ENCODE measurements at places on chromosomes 7 and 10.

- no peak for DNase-seq
These were observed 177.0 kb downstream of the PRKAG2 start for GRCh38 chr7:151699928-151700319.

- no peak for DNase-seq
These were observed 33.9 kb upstream of the PROSER2 start for GRCh38 chr10:11789306-11789705.

DNA sequence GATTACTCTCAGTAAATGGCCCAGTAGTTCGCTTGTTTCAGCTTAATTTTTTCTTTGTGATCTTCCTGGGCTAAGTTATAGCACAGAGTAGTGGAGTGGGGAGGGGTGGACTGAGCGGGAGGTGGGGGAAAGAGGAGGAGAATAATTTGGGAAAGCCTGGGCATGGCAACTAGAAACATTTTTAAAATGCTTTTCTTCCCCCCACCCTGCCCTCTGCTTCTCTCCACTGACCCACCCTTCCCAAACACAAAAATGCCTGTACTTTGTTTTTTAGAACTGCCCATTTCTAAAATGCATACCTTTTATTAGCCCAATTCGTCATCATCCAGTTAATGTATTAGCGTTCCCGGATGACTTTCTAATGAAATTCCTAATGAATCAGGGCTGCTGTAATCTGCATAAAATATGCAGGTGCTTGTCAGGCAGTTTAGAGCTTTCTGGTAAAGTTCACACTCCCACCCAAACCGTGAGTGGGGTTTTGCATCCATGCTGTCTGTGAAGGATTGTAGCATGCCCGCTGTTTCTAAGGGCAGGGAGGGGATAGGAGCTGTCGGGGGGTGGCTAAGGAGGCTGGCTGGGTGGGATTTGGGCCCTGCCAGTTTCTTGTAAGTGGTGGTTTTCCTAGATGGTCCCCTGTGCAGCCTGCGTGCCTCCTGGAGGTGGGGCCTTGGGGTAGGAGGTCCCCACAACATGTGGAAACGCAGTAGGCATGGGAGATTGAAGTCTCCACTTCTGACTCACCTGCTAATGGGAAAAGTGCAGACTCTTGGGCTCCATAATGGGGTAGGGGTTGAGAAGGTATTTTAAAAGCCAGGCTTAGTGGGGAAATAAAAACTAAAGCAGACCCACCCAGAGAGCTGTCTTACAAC, 190.3 kb downstream of the TCF7L2 start:
- DNase-seq: no peak

GRCh38 chr7:155533120-155533826, 13.1 kb downstream of the CNPY1 start:
- DNase-seq: no peak

- DNase-seq: no peak
These were observed 51.0 kb downstream of the CDH23 start for GRCh38 chr10:71447676-71448075.

DNA sequence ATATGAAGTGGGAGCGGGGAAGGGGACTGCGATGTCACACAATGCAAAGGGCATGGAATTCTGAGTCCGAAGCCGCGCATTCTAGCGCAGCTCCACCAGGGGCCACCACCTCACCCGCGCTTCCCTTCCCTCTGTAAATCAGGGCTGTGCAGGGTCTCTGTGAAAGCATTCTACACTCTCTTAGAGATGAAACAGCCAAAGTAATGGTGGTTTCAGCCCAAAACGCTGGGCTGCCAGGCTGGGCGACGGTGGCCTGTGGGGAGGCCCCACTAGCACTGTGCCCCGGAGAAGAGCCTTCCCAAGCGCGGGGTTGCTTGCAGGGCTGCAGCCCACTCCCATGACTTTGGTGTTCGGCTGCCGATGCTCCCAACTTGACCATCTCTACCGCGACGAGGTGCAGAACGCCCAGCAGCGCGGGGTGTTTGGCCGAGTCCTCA, 11.4 kb downstream of the ATG9B start:
- DNase-seq: no peak

GRCh38 chr7:4742051-4742573, 33.3 kb upstream of the AP5Z1 start:
- no peak for DNase-seq

DNA sequence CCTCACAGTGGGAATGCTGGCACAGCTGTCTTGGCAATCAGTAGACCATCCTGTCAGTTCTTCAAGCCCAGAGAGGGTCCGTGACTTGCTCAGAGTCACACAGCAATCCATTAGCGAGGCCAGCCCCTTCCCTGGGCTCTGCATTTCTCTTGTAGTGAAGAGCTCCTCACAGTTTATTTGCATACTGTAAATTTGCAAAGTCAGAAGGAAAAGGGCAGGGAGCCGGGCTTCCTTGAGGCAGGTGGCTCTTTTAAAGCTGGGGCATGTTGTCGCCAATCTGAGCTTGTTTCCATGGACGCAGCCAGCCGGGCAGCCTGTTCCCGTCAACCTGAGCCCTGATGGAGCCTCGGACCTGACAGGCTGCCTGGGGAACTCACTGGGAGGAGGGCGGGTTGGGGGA, 123.4 kb downstream of the CUX1 start:
- no peak for DNase-seq

DNA sequence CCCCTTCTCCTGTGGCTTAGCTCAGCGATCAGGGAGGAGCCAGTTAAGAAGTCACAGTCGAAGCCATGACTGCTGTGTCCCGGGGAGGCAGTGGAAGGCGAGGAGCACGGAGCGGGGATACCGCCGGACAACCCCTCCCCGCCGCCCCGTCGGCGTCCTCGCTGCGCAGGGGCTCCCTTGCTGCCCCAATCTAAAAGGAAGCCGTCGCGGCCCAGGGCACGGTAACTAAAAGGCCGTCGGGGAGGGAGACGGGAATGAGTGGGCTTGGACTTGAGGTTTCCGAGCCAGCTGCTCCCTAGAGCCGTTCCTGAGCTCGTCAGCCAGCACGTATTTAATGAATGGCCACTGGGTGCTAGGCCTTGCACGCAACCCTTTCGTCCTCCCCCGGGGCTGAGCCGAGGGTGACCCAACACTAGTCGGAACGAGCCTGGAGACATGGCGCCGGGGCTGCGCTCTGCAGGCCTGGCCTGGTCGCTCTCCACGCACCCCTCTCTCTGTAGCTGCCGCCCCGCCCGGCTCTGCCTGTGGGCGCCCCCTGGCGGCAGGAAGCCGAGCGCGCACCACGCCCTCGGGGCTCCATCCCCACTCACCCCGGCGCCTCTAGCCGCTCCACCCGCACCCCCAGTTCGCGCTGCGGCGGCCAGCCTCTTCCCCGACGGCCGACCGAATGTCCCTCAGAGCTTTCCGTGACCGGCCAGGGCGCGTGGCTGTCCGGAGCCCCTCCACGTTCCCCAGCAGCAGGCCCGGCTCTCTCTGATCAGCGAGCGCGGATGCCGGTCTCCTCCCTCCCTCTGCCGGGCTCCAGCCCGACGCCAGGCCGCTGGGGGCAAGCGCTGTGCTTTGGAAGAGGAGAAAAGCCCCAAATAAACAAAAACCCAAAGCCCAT, 29.3 kb upstream of the KCNK18 start:
- DNase-seq: no peak

DNA sequence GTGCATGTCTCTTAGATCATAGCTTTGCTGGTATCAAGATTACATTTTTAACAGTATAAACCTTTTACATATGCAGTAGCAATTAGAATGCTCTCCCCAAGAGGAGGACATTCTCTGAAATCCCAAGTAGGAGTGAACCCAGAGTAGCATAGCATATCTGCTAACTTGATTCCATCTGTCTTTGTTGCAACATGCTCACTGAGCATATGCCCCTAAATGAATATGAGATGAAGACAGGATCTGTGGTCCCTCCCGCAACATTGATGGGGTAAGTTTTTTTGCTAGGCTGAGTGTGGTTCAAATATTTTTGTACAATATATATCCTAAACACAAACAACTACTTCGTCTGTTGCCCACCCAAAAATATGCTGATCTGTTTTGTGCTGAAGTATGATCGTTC, 534.2 kb upstream of the C7orf33 start:
- DNase-seq: no peak

DNA sequence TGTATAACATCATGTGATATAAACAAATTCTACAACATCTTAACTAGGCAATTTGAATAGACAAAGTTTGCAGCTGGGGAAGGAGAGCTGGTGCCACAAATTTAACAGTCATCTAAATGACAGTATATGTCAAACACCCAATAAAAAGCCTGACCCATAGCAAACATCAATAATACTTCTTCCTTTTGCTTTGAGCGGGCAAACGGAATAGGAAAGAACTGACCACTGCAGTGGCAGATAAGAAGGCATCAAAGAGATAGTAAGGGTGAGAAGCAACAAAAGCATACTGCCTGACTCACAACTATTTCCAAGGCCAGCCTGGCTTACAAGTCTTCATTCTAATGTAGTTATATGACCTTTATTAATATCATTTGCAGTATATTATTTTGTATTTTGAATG, 99.9 kb downstream of the LRRN3 start:
- DNase-seq: no peak

GRCh38 chr7:34844936-34845665, 187.1 kb downstream of the NPSR1 start:
- DNase-seq: no peak

- peak; percentile 0 for DNase-seq
These were observed 140.5 kb downstream of the ARL4A start for GRCh38 chr7:12827920-12828319.

- DNase-seq: peak; percentile 7
These were observed 26.5 kb downstream of the PDE1C start for GRCh38 chr7:32043688-32044087.

DNA sequence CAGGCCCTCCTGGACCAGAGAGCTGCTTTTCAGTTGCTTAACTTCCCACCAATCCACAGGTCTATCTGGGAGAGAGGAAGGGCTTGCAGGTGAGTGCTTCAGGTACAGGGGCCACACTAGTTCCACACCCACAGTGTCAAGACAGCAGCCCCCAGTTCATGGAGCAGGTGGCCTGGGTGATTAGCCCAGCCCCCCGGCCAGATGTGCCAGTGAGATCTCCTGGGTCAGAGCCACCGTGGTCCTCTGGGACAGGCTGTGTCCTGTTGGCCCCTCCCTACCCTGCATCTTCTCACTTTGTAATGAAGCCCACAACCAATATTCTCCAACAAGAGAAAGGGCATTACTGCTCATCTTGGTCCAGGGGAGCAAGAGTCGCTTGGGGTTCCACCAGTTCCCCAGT, 30.6 kb downstream of the DRGX start:
- no peak for DNase-seq

- no peak for DNase-seq
These were observed 95.8 kb upstream of the AGBL3 start for GRCh38 chr7:134890246-134891240.

- no peak for DNase-seq
These were observed 771.7 kb downstream of the SORCS1 start for GRCh38 chr10:106392778-106393177.

- DNase-seq: no peak
These were observed 30.8 kb upstream of the NME8 start for GRCh38 chr7:37817591-37817960.

- DNase-seq: no peak
These were observed 3.6 kb upstream of the CCDC201 start for GRCh38 chr7:45876519-45876918.

GRCh38 chr7:32588657-32589056, 93.4 kb downstream of the AVL9 start:
- no peak for DNase-seq

GRCh38 chr10:113347508-113347907, 205.3 kb upstream of the HABP2 start:
- DNase-seq: no peak

DNA sequence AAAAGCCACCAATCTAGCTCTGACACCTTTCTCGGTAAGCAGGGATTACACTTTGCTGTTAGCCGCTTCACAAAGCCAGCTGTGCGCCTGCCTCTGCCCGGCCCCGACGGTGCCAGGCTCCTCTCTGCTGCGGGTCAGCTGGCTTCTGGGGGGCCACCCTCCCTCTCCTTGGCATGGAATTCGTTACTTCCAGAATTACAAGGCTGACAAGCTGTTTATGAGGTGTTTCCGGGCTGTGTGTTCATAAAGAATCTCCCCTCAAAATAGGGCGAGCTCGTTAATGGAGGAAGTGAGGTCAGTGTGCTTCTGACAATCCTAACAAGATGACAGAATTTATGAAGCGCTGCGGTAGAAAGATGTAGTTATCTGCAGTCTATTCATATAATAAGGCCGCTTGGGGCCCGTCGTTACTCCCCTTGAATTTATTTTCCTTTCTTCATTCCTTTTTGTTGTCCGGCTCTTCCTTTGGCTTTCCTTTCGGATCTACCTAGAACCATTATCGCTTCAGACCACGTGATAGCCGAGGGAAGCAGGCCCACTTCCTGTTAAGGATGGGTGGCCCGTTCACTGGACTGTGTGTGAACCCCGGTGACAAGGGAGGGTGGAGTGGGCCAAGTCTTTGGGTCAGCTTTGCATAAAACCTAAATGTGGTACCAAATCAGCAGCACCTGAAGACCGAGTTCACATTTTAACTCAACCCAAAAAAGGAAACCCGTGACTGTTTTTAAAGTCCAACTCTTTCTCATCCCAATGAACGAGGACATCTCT, 273.0 kb upstream of the YAE1 start:
- DNase-seq: no peak

GRCh38 chr10:34454590-34455261, 360.4 kb downstream of the PARD3 start:
- DNase-seq: no peak

GRCh38 chr10:72414642-72415041, 59.9 kb upstream of the DNAJB12 start:
- DNase-seq: no peak

DNA sequence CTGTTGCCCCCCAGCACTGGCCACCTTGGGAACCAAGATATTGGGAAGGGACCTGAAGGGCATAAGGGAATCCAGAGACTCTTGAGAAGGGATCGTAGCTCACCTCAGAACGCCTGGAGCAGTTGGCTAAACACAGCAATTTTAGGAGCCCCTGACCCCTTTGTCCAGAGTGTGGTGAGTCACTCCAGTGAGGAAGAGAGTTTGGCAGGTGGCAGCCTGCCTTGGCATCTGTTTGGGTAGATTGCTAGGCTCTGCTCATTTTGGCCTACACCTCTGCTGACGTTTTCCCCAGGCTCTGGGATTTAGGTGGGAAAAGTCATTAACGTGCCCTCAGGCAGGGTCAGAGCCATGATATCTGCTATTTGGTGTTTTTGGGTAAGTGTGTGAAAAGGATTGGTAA, 100.6 kb downstream of the GRB10 start:
- no peak for DNase-seq

- no peak for DNase-seq
These were observed 940.1 kb upstream of the SORCS1 start for GRCh38 chr10:108104551-108105156.

GRCh38 chr7:101426303-101427011, 63.8 kb downstream of the COL26A1 start:
- no peak for DNase-seq

DNA sequence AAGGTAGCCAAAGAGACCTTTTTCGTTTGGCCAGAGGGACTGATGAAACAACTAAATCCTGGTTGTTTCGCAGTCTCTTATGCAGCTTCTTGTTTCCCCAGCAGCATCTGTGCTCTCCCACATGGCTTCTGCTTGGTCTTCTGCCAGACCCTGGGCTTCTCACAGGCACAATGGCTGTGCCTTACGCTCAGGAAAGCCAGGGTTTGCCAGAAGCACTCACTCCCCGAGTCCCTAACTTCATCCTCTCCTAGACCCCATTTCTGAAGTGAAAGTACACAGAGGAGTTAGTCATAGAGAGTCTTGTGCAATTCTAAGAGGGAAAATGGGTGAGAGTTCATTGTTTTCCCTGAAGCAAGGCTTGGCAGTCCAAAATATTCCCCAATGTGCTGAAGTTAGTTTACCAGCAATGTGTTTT, 121.7 kb downstream of the EVX1 start:
- DNase-seq: peak; percentile 20

- peak; percentile 15 for DNase-seq
These were observed 286.5 kb upstream of the LRRTM3 start for GRCh38 chr10:66639371-66639770.

- DNase-seq: no peak
These were observed 24.8 kb downstream of the DUSP5 start for GRCh38 chr10:110522365-110522988.

Measured in AG04450 (cell line).